GM04504 (cell line): ENCODE measurements at places on chromosomes 3 and 15.

- DNase-seq: no peak
These were observed 100.1 kb upstream of the NPHP3 start for GRCh38 chr3:132822266-132822665.

- no peak for DNase-seq
These were observed 237.7 kb downstream of the AGBL1 start for GRCh38 chr15:86317384-86317740.

- peak; percentile 23 for DNase-seq
These were observed 420.4 kb downstream of the ROBO2 start for GRCh38 chr3:77460326-77460725.

DNA sequence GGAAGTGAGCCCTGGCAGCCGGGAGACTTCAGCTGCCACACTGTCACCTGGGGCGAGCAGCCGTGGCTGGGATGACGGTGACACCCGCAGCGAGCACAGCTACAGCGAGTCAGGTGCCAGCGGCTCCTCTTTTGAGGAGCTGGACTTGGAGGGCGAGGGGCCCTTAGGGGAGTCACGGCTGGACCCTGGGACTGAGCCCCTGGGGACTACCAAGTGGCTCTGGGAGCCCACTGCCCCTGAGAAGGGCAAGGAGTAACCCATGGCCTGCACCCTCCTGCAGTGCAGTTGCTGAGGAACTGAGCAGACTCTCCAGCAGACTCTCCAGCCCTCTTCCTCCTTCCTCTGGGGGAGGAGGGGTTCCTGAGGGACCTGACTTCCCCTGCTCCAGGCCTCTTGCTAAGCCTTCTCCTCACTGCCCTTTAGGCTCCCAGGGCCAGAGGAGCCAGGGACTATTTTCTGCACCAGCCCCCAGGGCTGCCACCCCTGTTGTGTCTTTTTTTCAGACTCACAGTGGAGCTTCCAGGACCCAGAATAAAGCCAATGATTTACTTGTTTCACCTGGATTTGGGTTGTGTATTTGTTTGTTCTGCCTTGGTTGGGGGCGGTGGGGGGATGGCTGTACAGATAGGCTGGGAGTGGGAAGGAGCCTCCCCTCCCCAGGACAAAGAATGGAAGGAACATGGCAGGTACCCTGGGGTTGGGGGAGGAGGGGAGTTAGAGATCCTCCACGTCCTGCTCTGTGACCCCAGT is 2.9 kb upstream of the GRM2 start:
- no peak for DNase-seq

- DNase-seq: peak; percentile 46
These were observed 325.4 kb downstream of the FOXP1 start for GRCh38 chr3:71258116-71258515.

- no peak for DNase-seq
These were observed 766 bp upstream of the EMC4 start for GRCh38 chr15:34223904-34224596.

DNA sequence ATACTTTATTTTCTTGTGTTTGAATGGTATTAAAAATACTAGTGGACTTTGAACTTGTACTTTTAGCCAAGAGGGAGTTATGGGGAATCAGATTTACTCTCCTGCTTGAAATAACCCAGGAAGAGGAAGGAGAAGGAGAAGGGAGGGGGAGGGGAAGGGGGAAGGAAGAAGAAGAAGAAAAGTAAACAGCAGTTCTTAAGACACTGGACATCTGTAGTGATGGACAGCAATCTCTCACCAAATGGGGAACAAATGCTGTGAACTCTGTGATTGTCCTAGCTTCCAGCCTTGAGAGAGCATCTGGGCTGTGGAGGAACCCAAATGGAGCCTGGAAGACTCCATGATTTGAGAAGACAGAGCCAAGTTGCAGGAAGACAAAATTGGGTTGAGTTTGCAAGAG is 52.0 kb downstream of the VPS8 start:
- DNase-seq: no peak

DNA sequence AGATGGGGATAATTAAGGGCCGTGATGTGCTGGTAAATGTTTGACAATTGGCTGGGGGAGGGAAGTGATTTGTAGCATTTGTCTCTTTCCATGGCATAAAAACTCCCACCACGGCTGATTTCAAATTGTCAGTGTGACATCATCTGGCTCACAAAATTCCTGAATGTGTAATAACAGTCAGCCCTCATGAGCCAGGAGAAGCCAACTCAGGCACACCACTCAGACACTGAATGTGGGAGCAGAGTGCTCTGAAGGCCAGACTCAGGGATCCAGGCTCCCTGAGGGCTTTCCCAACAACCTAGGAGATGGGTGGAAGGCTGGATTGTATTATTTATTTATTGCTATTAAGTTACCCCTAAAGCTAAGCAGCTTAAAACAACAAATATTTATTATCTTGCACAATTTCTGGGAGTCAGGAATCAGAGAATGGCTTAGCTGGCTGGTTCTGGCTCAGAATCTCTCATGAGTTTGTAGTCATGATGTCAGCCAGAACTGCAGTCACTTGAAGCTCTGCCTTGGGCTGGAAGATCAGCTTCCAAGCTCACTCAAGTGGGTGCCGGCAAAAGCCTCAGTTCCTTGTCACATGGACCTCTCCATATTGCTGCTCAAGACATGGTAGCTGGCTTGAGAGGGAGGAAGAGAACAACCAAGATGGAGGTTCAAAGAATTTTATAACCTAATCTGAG is 6.5 kb upstream of the CPEB1 start:
- DNase-seq: no peak

DNA sequence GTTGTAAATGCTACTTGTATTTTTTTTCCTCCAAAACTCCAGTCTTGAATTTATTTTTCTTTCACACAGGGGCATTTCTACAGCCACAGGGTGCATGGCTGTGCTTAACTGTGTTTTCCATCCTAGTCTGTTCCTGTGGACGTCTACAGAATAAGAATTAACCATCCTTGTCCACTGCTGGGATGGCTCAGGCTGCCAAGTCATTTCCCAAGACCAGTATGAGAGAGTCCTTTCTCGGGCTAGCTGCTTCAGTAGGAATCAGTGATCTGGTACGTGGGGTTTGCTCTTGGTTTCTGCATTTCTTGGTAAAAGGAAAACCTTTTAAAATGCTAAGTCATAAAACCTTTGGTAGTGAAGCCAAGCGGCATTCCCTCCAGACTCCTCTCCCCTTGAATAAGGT is 29.8 kb downstream of the CHDH start:
- no peak for DNase-seq
